ENCODE measurements at places on chromosomes 2 and 18.

DNA sequence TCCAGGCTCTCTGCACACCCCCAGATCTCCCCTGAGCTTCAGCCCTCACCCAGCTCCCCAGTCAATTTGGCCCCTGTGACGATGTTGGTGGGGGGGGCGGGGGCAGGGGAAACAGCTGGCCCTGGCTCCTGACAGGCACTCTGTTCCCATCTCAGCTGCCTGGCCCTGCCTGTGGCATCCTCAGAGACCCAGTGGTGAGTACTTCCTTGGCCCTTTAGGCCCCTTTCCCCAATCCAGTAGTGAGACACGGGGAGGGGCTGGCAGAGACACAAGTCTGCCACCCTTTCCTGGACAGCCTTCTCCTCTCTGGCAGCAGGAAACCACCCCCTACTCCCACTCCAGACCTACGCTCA, 19.3 kb upstream of the C1QL2 start:
- DNase-seq, result no peak

DNA sequence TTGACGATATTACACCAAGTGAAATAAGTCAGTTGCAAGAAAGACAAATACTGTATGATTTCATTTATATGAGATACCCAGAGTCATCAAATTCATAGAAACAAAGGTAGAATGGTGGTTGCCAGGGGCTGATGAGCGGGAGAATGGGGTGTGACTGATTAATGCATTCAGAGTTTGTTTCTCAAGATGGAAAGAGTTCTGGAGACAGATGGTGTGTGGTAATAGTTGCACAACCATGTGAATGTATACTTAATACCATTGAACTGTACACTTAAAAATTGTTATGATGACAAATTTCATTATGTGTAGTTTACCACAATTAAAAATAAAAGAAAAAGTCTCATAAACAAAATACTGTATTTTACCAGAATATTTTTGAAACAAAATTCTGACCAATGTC, 117.3 kb downstream of the PIGN start:
- no peak for DNase-seq

DNA sequence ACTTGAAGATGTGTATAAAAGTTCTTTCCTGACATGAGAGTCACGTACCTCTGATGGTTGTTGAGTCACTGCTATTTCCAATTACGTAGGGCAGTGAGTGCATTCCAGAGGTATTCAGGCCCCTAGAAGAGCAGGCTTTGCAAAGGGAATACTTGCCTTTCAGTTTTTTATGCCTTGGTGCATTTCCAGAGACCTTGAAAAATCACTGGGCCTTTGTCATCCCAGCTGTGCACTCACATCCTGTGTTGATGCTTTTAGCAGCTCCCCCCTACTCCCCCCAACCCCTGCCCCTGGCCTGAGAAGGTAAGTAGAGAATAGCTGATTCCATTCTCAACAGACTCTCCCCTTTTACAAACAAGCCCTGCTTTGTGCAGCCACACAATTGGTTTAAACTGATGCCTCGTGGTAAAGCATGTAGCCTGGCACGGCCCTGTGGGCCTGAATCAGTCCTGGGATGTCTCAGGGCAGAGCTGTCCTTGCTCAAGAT, 174.2 kb downstream of the PRPF40A start:
- peak; percentile 67 for DNase-seq

DNA sequence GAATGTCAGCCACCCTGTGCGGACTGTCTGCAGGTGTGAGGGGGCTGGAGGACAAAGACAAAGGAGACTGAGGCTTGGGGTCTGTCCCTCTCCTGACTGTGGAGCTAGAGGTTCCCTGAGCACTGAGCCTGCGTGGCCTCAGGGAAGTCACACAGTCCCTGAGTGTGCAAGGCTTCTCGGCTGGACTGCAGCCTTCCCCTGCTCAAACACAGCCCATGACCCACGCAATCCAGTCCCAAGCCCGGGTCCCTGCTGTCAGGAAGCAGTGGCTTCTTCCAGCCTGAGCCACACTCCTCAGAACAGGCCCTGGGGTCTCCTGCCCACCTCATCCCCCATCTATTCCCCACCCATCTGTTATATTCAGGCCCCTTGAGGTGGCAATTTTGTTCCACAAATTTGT, 2.7 kb downstream of the ASTL start:
- no peak for DNase-seq

GRCh38 chr2:186098821-186099220, 360.2 kb downstream of the FSIP2 start:
- peak; percentile 26 for DNase-seq

DNA sequence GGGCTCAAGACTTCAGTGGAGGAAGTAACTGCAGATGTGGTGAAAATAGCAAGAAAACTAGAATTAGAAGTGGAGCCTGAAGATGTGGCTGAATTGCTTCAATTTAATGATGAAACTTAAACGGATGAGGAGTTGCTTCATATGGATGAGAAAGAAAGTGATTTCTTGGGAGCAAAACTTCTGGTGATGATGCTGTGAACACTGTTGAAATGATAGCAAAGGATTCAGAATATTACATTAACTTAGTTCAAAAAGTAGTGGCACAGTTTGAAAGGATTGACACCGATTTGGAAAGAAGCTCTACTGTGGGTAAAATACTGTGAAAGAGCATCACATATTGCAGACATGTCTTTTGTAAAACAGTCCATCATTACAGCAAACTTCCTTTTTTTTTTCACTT, 638.0 kb downstream of the NYAP2 start:
- no peak for DNase-seq

DNA sequence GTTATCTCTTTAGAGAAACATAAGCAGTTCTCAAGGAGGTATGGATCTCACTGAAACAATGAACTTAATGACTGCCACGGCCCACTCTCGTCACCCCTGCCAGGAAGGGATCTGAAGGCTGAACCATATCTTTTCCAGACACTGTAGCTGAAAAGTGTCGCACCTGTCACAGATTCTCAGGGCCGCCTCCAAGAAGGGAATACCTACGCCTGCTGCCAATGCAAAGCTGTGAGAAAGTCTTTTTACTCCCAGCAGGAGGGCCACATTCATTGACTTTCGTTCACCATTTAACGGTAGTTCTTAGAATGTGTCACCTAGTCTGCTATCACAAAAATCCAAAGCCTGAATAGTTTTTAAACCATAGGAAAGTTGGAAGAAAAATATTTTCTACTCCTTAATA, 66.7 kb upstream of the SH3BP4 start:
- DNase-seq, result no peak

- DNase-seq, result no peak
Observed at GRCh38 chr2:127771756-127772155, 39.2 kb downstream of the WDR33 start.

GRCh38 chr2:239747771-239748170, 277.4 kb downstream of the NDUFA10 start:
- no peak for DNase-seq

- DNase-seq, result no peak
Observed at GRCh38 chr2:203960811-203961210, 24.2 kb downstream of the ICOS start.

DNA sequence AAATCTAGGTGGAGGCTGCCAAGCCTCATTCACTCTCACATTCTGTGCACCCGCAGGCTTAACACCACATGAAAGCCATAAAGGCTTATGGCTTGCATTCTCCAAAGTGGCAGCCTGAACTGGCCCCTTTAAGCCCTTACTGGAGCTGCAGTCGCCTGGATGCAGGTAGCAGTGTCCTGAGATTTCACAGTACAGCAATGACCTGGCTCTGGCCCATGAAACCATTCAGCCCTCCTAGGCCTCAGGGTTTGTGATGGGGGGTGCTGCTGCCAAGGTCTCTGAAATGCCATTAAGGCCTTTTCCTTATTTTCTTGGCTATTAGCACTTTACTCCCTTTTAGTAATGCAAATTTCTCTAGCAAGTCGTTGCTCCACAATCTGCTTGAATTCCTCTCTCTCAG, 48.6 kb downstream of the RNMT start:
- no peak for DNase-seq

DNA sequence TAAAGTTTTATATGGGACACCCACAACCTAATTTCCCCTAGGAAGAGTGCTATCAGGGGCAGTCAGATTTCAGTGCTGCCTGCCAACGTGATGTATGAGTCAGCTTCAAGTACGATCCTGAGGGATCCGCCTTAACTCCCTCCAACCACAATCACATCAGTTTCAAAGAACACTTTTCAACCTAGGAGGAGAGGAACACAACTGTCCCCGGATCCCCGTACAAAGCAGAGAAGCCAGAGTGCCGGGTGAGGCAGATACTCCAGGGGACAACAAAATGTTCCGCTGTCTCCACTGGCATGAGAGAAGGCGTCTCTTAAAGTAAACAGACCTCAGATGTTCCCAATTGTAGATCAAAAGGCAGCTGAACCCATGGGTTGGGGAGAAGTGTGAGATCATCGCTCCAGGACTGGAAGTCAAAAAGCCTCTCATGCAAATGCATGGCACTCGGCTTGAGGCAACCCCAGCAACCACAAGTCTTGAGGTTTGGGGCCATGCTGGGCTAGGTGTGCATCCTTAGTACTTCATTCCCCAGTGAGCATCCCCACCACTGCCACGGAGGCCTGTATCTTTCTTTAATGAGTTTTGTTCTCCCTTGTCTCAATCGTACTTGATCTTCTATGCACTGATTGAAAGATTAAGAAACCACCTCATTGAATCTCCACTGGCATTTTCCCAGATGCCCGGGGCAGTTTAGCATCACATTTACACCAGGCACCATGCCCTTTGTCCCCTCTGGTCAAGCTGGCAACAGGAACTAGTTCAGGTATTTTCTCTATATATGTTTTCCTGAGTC, 91.0 kb upstream of the CCBE1 start:
- no peak for DNase-seq

- DNase-seq, result no peak
Observed at GRCh38 chr2:200257570-200257969, 48.9 kb upstream of the SPATS2L start.

DNA sequence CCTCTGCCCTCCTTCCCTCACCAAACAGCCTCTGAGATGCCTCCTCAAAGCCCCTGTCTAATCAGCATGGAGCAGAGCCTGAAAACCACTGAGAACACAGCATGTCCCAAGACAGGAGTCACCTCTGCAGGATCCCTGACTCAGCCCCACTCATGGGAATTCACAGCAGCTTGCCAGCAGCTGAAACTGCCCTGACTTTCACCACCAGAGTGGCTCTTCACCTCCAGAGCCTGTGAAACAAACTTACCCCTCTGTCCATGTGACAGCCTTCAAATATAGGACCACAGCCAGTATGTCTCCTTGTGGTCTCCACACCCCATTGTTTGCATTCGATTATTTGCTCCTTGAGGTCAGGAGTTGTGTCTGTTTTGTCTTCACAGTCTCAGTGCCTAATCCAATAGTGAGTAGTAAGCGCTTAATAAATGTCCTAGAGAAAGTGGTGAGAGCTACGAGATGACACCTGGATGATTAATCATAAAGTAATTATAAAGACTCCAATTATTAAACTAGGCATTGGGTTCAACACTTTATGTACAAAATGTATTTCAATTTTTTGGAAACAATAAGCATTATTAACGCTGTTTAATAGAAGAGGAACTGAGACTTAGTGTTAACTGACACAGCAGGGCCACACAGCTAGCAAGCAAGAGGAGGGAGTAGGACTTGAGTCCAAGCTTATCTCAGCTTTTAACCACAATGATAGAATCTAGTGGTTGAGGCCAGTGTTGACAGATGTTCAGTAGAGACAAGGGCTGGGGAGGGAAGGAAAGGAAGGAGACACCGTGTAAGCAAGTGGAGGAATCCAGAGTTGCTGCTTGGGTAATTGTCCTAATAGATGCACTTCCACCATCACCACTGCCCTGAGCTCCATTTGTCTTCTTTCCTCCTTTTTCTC, 358.7 kb upstream of the TNP1 start:
- no peak for DNase-seq

- DNase-seq, result no peak
Observed at GRCh38 chr2:58904095-58904494, 663.0 kb upstream of the FANCL start.

DNA sequence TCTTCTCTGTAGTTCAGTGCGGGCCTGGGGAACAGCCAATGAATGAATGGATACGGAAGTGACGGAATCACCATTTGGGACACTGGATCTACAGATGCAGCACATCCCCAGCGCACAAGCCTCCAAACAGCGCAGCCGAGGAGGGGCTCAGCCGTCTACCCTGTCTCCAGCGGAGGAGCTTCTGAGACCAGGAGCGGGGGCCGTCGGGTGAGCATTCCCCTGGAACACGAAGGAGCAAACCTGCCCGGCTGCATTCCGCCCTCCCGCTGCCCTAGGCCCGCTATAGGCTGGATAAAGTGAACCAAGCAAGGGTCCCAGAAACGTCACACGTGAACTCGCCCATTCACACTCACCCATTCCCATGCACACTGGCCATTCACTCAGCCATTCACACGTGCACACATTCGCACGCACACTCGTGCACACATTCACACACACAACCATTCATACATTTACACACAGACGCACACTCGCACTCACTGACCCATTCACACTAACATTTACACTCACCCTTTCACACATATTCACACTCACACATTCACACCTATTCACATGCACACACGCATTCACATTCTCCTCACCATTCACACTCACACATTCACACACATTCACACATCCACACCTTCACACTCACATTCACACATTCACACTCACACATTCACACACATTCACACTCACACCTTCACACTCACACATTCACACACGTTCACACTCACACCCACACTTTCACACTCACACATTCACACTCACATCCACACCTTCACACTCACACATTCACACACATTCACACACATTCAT, 63.4 kb downstream of the BIN1 start:
- DNase-seq, result no peak

DNA sequence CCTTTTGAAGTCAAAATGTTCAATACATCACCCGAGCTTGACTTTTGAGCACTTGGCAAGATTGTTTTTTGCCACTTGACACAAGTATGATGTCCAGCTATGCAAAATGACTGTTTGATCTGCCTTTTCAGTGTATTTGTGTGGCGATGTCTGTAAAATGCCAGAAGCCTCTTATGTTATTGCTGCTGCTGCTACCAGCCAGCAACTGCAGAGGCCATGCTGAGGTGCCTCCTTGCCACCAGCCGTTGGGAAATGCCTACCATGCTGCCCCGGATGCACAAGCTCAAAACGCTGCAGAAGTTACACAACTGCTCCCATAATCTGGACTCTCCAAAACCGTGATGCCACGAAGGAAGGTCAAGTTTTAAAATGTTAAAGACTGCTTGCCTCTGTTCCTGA, 80.3 kb downstream of the RTN4 start:
- no peak for DNase-seq

- DNase-seq, result no peak
Observed at GRCh38 chr2:66017763-66018162, 417.2 kb upstream of the MEIS1 start.

Data from eye (tissue), 1 donor.